ENCODE measurements at places on chromosomes 7 and 10.
A peak's percentile ranks its signal among the peaks of the same experiment; 100 is the strongest.

DNA sequence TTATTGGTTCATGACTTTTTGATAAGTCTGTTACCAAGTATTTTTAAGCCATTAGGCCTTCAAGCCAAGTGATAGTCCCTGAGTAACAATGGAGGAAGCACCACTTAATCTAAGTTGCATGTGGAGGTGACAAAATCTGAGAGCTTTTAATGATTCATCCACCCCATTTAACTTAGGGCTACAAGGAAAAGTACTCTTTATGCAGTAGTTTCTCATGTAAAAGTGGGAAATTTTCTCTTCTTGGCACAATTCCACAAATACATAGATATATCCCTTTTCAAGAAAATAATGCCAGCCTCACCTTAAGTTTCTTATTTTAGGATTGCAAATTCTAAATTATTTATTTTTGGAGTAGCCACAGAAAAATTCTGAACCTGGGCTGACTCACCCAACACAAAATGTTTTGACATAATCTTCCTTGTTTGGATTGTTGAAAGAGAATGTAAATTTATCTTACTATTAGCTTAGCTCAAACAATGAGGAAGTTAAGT lies 85.7 kb downstream of the SUGCT start:
- no peak for DNase-seq

- DNase-seq: no peak
Observed at GRCh38 chr7:75776295-75776971, 4.4 kb upstream of the CCL26 start.

GRCh38 chr7:16803881-16804673 lies 722 bp downstream of the AGR2 start:
- DNase-seq: no peak

DNA sequence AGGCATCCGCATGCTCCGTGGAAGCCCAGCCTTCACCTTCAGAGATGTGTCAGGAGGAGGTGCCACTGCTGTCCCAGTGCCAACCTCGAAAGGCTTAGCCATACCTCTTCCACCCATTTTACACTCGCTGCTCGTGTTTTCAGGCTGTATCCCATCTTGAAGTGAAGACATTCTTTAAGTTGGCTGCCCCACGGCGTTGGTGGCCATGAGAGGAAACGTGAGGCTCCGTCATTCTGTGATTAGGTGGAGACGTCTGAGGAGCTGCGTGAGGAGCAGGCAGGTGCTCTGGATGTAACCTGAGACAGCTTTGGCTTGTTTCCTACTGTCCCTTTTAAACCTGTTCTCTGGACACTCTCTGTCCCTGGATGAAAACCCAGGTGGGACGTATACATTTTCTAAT lies 159.9 kb upstream of the RNF32 start:
- no peak for DNase-seq

DNA sequence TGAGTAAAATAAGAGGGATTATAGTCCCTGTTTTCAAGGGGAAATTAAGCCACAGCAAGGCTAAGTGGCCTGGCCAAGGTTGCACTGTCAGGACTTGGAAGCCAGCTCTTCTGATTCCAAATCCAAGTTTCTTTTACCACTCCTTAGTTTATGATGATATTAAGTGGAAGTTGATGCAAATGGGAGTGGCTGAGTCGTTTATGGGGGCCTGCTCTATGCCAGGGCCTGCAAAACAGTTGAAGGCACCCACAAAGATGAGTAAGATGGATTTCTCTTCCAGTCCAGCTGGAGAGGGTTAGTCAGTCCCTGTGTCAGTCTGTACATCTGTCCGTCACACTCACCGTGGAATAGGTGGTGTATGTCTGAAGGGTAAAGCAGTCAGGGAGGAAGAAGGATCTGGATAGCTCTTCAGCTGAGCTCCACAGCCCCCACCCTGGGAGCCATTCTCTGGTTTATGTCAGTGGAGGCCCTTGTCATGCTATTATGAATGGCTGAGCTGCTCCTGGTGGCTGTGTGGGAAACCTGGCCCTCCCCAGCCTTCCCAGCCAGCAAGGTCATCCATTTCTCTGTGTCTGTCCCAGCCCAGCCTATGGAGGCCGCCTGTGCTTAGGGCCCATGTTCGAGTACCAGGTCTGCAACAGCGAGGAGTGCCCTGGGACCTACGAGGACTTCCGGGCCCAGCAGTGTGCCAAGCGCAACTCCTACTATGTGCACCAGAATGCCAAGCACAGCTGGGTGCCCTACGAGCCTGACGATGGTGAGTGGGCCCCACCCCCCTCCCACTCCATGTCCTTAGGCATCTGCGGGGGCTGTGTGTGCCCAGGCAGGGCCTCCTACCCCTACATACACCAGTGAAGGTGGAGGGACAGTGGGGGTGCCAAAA lies 44.5 kb downstream of the TBATA start:
- DNase-seq: no peak

GRCh38 chr7:108421720-108422331 lies 34.4 kb downstream of the NRCAM start:
- DNase-seq: no peak

DNA sequence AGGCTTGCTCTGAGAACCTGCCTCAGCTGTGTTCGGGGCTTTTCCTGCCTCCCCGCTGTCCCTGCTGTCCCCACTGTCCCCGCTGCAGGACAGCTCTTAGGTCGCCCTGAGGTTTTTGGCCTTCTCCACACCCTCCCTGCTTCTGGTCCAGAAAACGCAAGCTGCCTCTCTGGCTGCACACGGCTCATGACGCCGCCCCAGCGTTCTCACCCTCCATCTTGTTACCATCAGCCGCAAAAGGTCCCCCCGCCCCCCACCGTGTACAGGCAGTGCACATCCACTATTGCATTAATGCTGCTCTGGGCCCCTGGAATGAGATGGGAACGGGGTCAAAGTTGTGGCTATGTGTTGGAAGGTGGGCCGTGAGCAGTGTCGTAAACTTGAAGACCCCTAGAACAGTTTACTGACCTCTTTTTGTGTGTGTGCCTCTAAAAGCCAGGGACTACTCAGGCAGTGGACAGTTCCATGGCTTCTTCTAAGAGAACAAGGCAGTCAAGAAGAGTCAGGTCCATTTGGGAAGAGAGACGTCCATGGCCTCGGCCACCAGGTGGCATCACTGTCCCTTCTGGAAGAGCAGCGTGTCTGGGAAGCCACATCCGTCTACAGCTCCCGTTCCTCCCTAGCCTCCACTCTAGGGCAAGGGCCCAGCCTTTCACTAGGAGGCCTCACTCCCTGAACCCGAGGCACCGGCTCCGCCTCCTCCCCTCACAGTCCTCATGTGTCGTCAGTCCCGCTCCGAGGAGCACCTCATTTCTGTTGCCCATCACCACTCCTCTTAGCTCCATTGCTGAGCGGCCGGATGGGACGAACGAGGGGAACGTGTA lies 38.5 kb upstream of the MKRN1 start:
- DNase-seq: no peak

- no peak for DNase-seq
Observed at GRCh38 chr10:116038259-116038658, 234.7 kb downstream of the GFRA1 start.

GRCh38 chr7:28979776-28980175 lies 21.6 kb upstream of the TRIL start:
- no peak for DNase-seq

DNA sequence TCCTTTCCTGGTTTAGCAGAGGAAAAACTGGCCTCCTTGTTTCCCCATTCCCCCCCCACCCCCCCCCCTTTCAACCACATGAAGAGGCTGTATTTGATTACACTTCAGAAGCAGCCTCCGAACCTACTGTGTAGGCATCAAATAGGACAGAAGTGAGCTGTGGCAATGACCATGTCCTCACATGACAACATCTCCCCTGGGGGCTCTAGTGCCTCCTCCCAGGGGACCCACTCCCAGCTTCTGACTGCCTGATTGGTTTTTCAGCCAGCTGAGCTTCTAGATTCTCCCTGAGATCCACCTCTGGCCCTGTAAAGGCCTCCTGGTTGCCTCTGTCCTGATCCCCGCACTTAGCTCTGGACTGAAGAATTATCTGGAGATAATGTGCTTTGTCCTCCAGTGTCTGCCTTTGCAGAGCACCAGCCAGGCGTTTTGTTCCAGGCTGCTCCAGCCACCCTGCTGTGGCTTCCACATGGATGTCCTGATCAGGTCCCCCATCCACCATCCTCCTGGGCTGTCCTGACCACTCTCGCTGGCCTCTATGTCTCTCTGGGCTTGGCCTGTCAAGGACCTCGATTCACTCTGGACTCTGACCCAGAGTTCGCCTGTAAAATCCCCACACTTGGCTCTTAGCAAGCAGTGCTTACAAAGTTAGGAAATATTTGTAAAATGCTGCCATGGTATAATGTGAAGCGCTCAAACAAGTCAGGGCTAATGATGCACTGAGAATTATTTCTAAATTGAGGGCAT lies 42.4 kb upstream of the TOMM7 start:
- no peak for DNase-seq

DNA sequence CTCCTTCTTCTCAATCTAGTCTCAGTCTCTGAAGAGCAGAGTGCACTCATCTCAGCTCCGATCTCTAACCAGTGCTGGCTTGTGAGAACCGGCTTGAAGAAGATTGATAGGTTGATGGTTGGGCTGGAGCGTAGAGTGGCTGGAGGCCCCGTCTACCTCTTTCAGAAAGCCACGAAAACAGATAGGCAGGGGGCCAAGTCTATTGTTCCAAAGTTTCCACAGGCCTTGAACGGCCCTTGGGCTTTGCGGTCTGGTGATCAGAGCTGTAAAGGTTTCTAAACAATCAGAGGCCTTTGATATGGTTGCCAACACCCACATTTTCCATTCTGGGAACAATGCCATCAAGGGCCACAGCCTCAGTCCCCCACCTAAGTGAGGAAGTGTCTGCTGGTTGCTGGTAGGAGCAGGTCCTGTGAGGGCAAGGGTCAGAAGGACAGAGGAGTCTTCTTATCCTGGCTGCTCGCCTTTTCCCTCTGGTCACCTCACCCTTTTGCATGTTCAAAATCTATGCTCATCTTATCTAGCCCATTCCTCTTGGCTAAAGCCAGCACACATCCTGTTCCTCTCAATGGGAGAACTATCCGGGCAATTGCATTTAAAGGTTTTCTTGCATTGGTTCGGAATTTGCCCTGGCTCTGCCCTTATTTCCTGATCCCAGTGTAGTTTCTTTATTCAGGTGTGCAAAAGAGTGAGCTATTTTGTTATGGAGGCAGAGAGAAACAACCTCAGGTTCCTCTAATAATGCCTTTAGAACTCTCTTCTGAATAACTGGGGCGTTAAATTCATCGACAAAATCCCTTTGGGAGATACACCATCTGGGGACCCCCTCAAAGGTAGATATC lies 70.3 kb upstream of the KMT2E start:
- no peak for DNase-seq

DNA sequence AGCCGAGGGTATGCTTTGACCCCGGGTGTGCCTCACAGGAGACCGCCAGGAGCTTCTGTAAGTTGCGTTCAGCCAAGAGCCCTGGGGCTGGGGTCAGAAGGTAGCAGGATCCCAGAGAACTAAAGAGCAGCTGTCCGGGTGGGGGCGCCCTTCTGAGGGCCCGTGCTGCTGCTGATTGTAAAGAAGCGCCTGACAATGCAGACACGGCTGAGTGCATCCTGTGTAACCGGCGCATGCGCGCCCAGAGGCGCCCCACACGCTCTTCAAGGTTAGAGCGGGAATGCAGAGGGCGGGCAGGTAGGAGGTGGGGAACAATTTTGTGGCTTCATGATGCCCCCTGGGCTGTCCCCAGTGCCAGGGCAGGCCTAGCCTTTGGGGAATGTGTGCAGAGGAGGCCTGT lies 210.2 kb upstream of the CTBP2 start:
- no peak for DNase-seq

GRCh38 chr7:148852272-148852671 lies 31.8 kb downstream of the EZH2 start:
- DNase-seq: no peak

- no peak for DNase-seq
Observed at GRCh38 chr7:16295558-16295957, 125.8 kb downstream of the CRPPA start.

- no peak for DNase-seq
Observed at GRCh38 chr7:82975811-82976468, 186.7 kb downstream of the PCLO start.

GRCh38 chr7:154546946-154547587 lies 455.9 kb downstream of the PAXIP1 start:
- DNase-seq: peak; percentile 66

DNA sequence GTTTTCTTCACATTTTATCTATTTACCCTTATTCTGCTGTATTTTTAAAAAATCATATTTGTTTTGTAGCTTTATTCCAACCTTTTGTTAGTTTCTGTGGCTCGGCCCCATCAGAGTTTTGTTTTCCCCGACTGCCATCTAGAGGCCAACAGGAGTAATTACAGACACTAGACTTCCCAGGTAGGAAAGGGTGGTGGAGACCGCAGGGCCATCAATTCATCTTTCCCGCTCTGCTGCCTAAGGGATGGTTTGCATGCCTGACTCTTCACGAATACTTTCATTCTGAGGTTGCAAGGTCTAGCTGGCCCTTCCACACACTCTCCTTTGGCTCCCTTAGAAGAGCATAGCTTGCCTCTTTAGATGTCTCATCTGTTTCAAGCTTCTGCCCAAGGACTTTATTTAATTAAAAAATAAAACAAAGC lies 38.3 kb downstream of the LYZL2 start:
- no peak for DNase-seq

DNA sequence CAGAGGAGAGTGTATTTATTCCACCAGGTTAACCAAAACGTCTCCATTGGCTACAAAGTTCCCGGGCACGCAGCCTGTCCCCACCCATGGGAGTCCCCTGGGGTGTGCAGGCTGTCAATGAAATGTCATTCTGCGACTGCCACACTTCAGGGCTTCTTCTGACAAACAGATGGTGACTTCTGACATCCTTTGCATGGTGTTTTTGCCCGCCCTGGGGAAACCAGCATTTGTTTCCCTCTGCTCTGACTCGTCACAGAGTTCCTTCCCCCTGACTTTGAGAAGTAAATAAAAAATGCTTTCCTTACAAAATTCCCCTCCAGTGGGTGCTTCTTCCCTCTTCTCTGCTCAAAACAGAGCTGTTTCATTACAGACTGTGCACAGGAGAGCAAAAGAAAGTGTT lies 38.2 kb downstream of the TNS3 start:
- DNase-seq: no peak

GRCh38 chr7:137441451-137441850 lies 97.9 kb upstream of the PTN start:
- no peak for DNase-seq

- DNase-seq: no peak
Observed at GRCh38 chr10:129031844-129032150, 435.2 kb upstream of the MGMT start.

GRCh38 chr10:9733766-9734165 lies 1283.9 kb upstream of the CELF2 start:
- no peak for DNase-seq

DNA sequence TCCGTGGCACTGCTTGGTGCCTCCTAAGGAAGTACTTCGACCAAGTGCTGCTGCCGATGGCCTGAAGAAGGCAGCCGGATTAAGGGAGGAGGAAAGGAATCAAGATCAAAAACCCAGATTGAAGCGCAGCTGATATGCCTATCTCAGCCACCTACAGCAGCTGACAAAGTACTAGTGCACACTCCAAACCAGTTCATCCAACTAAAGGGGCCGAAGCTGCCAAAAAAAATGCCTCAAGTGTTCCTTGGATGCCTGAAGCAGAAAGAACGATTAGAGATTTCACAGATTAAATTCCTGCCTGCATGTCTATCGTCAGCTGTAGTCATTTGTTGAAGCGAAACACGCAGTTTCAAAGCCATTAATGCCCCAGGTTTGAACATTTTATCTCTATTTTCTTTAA lies 65.7 kb downstream of the TNRC18 start:
- no peak for DNase-seq
